ENCODE measurements at places on chromosomes 6 and 20.

DNA sequence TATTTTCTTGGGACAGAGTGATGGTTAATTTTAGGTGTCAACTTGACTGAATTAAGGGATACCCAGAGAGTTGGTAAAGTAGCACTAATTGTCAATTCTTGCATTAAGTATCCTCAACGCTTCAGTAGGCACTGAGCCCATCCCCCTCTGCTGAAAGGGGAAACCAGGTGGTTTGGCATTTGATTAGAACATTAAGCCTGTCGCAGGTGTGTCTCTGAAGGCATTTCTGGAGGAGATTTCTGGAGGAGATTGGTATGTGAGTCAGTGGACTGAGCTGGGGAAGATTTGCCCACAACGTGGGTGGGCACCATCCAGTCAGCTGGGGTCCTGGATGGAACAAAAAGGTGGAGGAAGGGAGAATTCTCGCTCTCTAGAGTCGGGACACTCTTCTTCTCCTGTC lies 119.8 kb downstream of the RFX6 start:
- no peak for DNase-seq

GRCh38 chr20:31760519-31761240 lies 21.6 kb downstream of the TPX2 start:
- no peak for DNase-seq

DNA sequence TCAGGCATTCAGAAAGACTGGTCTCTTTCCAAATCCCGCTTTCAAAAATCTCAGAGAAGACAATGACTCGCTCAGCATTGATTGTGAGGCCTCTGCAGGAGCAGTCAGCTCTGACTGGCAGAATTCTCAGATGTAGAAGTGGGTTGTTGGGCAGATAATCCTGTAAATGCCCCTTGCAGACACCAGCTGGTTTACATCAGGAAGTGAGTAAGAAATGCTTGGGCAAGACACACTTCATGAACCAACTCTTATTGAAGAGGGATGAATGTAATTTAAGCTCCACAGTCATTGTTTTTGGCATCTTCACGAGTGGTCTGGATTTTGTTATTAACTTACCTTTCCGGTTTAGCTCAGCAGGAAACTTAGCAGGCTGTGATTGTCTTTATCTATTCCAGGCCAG lies 166.6 kb downstream of the PLCB4 start:
- DNase-seq = no peak

DNA sequence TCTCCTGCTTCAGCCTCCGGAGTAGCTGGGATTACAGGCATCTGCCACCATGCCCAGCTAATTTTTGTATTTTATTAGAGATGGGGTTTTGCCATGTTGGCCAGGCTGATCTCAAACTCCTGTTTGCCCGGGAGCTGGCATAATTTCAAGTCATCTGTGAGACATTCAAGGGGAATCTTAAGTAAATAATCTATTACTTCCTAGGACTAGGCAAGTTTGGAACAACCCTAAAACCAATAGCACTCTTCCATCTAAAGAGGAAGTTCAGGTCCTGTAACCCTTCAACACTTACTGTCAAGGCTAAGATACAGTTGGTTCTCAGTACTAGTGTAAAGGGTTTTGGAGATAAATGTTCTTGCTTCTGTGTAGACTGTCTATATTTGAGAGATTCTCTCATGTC lies 267.8 kb upstream of the IRAK1BP1 start:
- DNase-seq = no peak

GRCh38 chr20:57091748-57092111 lies 174.7 kb downstream of the BMP7 start:
- no peak for DNase-seq

DNA sequence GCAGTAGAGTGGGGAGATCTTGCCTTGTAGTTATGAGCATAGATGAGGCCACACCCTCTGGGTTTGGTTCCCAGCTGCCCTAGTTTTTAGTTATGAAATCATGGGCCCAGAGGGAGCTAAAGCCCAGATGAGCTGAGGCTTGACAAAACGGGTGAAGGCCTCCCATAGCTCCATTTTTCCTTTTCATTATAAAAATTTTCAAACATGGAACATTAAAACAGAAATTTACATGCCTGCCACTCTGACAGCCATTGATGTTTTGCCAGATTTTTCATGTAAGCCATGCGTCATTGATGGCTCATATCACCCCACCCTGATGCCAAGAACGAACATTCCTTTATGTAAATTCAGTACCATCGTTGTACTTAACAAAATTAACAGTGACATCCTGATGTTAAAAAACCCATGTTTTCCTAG lies 67.9 kb downstream of the IGF2R start:
- no peak for DNase-seq

GRCh38 chr6:11762794-11763459 lies 15.7 kb downstream of the ADTRP start:
- no peak for DNase-seq

DNA sequence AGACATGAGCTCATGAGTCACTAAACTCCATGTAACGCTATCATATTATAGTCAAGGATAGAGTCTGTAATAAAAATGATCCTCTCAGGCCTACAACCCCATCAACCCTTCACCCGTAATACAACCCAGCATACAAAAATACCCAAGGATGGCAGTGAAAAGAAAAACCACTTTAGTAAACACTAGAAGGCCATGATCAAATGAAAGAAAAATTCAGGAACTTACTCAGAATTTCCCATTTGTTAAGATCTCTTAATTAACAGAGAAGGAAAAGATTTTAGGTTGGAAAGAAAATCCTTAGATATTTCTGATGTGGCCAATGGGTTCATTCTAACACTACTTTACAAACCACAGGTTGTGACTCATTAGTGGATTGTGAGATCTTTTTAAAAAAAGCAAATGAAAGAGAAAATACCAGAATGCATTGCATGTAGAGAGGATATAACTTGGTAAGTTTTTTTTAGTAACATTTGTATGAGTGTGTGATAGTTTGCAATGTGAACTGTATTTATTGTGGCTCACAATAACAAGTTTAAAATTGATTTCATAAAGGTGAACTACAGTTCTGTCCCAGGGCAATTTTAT lies 8.0 kb upstream of the UBE2J1 start:
- no peak for DNase-seq

GRCh38 chr6:113570161-113570560 lies 287.0 kb upstream of the MARCKS start:
- no peak for DNase-seq

DNA sequence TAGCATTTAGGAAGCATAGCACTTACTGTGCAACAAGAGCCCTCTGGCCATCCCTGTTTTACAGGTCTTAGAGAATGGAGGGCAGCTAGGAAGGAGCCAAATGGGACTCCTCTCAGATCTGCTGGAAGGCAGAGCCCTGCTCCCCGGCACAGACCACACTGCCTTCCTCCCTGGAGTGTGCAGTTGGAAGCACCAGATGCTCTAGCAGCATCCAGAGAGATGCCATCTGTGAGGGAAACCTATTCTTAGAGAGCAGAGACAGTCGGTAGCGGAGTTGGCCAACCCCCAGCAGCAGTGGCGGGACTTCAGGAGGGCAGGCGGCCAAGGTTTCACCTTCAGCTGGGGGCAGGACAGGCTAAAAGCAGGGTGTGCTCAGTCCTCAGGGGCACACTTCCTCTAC lies 16.7 kb upstream of the E2F1 start:
- DNase-seq = no peak

GRCh38 chr6:111625461-111626391 lies 20.0 kb upstream of the TRAF3IP2 start:
- DNase-seq = no peak

GRCh38 chr6:41332842-41333736 lies 2.3 kb upstream of the NCR2 start:
- DNase-seq = no peak

- DNase-seq = no peak
Measured at GRCh38 chr20:47557218-47557617, 55.5 kb downstream of the NCOA3 start.

- DNase-seq = no peak
Measured at GRCh38 chr6:57222743-57223077, 603 bp upstream of the RAB23 start.

DNA sequence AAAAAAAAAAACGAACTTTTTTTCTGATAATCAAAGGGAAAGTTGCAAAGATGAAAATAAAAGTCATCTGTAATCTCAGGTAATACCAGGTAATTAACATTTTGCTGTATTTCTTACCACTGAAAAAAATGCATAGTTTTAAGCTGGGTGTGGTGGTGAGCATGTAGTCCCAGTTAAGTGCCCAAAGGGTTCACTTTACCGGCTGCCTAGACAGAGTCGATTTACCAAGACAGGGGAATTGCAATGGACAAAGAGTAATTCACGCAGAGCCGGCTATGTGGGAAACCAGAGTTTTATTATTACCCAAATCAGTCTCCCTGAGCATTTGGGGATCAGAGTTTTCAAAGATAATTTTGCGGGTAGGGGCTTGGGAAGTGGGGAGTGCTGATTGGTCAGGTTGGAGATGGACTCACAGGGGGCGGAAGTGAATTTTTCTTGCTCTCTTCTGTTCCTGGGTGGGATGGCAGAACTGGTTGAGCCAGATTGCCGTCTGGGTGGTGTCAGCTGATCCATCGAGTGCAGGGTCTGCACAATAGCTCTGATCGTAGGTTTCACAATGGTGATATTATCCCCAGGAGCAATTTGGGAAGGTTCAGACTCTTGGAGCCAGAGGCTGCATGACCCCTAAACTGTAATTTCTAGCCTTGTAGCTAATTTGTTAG lies 51.9 kb downstream of the RPF2 start:
- DNase-seq = no peak

- DNase-seq = no peak
Measured at GRCh38 chr6:4871825-4872224, 95.6 kb downstream of the CDYL start.

DNA sequence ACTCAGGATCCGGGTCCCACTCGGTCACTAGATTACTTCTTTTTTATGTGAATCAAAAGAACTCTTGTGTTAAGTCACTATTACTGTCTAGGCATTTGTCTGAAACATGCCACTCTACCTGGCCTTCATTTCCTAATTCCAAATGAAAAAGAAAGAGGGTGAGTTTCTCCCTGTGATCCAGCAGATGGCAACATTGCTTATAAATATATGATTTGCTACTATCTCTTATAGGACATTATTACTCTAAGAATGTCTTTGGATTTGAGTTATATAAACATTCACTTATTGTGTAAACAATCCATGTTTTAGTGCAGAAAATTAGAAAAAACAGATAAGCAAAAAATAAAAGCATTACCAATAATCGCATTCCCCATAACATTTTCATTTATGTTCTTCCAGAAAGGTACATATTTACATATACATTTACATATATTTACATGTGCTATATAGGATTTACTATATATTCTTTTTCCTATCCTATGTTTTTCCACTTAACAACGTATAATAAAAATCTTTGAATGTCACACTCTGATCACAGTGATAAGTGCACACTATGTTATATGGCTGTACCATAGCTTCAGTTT lies 66.9 kb downstream of the FAXC start:
- no peak for DNase-seq

DNA sequence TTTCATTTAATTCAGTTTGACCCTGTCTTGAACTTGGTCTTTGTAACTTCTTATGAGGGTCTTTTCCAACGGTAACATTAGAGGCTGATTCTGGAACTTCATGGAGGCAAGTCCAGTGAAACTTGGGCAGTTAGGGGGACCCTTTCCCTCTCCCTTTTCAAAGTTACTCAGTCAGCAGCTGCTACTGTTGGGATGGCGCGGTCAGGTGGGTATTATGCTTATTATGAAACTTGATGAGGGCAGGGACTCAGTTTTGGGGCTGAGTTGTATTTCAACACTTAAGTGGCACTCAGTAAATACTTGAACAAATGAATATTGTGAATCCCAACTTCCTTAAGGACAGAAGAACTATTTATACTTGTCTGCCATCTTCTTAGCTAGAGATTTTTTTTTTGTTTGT lies 20.8 kb downstream of the TOP1 start:
- no peak for DNase-seq
